Stimulated activated CD4-positive, alpha-beta T cell treated with anti-CD3 and anti-CD28 coated beads, Interleukin-2, amount 100 ng/mL, for 24 hours (primary cell): ENCODE measurements at places on chromosomes 11 and 22.

GRCh38 chr11:16469968-16470367 is 113.6 kb upstream of the SOX6 start:
- no peak for DNase-seq

GRCh38 chr22:17101475-17102296 is 16.9 kb downstream of the IL17RA start:
- DNase-seq, result no peak

- DNase-seq, result no peak
Measured at GRCh38 chr22:30348404-30348803, 8.3 kb downstream of the SF3A1 start.

DNA sequence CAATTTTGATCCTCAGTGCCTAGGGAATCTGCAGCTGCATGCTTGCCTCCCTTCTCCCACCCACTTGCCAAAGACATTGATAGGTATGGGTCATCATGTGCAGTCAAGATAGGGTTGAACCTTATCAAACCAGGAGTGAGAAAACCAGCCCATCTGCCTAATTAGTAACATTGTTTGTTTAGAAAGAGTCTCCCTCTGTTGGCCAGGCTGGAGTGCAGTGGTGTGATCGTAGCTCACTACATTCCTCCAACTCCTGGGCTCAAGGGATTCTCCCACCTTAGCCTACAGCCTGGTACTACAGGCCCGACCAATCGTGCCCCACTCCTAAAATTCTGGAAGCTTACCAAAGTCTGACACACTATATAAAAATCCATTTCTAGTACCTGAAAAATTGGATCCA is 4.6 kb downstream of the C11orf71 start:
- no peak for DNase-seq

- no peak for DNase-seq
Measured at GRCh38 chr11:113449743-113450142, 25.5 kb downstream of the DRD2 start.

DNA sequence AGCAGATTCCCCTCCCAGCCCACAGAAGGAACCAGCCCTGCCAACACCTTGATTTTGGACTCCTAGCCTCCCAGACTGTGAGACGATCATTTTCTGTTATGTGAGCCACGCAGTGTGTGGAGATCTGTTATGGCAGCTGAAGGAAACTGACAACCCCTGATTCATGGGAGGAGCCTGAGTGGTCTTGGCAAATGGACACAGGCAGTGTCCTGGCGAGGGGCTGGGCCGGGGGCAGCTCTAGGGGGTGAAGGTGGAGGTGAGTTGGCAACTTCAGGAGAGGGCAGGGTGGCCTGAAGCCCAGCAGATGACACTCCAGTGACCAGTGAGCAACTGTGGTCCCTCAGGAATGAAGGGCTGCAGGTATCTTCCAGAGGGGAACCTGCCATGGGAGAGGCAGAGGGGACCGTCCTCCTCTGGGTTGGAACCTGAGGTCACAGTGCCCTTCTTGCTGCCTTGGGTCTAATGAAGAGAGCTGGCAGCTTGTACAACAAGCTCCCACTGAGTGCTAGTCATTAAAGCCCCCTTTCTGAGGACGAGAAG is 82.7 kb downstream of the CSNK2A3 start:
- no peak for DNase-seq
